Neural crest cell (in vitro differentiated cells): ENCODE measurements at places on chromosomes 4 and X. TPM values are rescaled to one million over a fixed set of nuclear protein-coding genes. Genes with fewer than 3 reads are reported as not detected.

DNA sequence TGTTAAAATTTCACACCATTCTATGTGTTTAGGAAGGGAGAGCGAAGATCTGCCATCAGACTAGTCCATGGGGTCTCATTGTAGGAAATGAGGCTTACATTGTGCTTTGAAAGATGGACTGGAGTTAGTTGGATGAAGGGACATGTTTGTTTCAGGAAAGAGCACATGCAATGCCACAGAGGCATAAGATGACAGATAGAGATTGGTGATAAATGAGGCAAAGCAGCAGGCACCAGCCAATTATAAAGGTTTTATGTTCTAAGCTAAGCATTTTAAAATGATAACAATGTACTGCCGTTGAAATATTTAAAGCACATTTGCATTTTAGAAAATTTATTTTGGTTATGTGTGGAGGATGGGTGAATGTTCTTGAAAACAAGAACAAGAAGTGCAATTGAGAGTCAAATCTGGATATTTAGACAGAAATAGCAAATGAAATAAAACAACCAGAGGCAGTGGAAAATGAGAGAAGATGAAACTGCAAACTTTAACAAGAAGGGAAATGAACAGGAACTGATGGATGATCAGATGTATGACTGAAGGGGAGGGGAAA lies 957.2 kb downstream of the FSTL5 start:
- no peaks in the 10 kb centered on the region for H3K36me3 ChIP-seq
- no peak for DNase-seq
- H3K4me3 ChIP-seq, result no peak overlapping the region
- no peak overlapping the region for H3K27ac ChIP-seq
- H3K27me3 ChIP-seq, result no peaks in the 10 kb centered on the region

The CFI gene
- total RNA-seq, result not detected in 2 replicates

- H3K27ac ChIP-seq, result peak overlapping the region; percentile 91
- peaks cover 23% of the 10 kb centered on the region for H3K4me1 ChIP-seq
- H3K4me3 ChIP-seq, result peak overlapping the region; percentile 47
- H3K27me3 ChIP-seq, result no peaks in the 10 kb centered on the region
- no peak for DNase-seq
- H3K36me3 ChIP-seq, result peaks cover 8% of the 10 kb centered on the region
These were observed 276.3 kb upstream of the TACR3 start for GRCh38 chr4:103996064-103996463.

The BEX5 gene
- 3.1 and 3.8 TPM in 2 replicates for total RNA-seq

DNA sequence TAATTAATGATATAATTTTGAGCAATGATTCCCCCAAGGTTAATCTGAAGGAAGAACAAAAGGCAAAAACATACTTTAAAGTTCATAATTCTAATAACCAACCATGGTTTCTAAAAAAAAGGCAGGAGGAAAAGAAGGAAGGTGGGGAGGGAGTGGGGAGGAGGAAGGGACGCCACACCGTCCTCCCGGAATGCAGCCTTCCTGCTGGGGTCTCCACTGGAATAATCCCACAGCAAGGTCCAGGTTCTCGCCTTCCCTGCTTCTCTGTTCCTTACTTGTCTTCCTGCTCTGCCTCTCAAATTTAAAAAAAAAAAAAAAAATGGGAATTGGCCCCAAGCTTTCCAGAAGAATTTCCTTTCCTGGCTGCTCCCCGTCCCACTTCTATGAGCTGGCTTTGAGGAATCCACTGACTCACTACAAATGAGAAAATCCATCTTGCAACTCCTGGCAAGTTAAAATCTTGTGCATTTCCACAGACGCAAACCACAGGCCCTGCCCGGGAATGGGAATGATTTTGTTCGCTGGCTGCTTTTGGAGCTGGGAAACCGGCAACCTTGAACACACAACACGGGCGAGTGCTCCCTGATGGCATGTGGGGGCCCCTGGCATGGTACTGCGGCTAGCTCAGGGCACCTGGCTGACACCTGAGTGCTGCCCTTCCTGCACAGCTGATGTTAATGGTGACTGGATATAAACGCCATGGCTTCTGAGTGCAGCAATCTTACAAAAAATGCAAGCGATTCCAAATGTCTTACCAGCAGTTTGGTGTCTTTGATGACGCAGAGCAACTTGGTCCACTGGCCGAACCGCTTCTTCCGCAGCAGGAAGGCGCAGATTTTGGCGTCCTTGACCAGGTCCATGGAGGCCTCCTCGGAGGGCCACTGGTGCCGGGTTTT lies 97.0 kb downstream of the AFAP1 start:
- no peak for DNase-seq
- peaks cover 26% of the 10 kb centered on the region for H3K4me1 ChIP-seq
- H3K4me3 ChIP-seq, result no peak overlapping the region
- peaks cover 11% of the 10 kb centered on the region for H3K36me3 ChIP-seq
- no peak overlapping the region for H3K27ac ChIP-seq

The FAM200B gene
- 33.6 and 39.5 TPM in 2 replicates for total RNA-seq

- DNase-seq, result no peak
- no peaks in the 10 kb centered on the region for H3K4me1 ChIP-seq
- H3K36me3 ChIP-seq, result peaks cover 14% of the 10 kb centered on the region
- no peak overlapping the region for H3K27ac ChIP-seq
These were observed 47.1 kb downstream of the MTHFD2L start for GRCh38 chr4:74205046-74205445.

The GJB1 gene
- 12.3 and 12.4 TPM in 2 replicates for total RNA-seq

- peaks cover 5% of the 10 kb centered on the region for H3K4me1 ChIP-seq
- no peak for DNase-seq
- no peak overlapping the region for H3K27ac ChIP-seq
- peaks cover 22% of the 10 kb centered on the region for H3K36me3 ChIP-seq
- no peaks in the 10 kb centered on the region for H3K27me3 ChIP-seq
- H3K4me3 ChIP-seq, result no peak overlapping the region
These were observed 31.2 kb downstream of the LETM1 start for GRCh38 chr4:1824746-1825145.

GRCh38 chrX:151082077-151082948 lies 94.1 kb upstream of the GPR50 start:
- peaks cover 12% of the 10 kb centered on the region for H3K27me3 ChIP-seq
- no peak overlapping the region for H3K4me3 ChIP-seq
- H3K4me1 ChIP-seq, result peaks cover 4% of the 10 kb centered on the region
- H3K27ac ChIP-seq, result no peak overlapping the region
- peaks cover 2% of the 10 kb centered on the region for H3K36me3 ChIP-seq

The ZNF718 gene
- total RNA-seq, result 14.4 and 15.9 TPM in 2 replicates

The FRAS1 gene
- 8.4 and 9.3 TPM in 2 replicates for total RNA-seq

DNA sequence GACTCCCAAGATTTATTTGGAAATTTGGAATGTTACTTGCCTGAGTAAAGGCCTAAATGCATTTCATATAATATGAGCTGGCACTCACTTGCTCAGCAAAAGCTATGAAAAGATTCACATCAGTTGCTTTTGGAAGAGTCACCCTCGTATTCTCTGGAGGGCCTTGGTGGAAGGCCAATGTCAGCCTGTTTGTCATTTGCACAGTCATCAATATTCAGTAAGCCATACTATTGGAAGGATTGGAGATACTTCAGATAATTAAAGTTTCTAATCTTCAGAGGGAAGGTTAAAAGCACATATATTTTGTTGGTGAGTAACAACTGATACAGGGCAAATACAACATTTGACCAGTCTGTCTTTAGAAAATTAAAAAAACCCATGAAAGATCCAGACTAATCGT lies 36.6 kb downstream of the VCX3A start:
- no peak overlapping the region for H3K4me3 ChIP-seq
- no peak for DNase-seq
- no peaks in the 10 kb centered on the region for H3K36me3 ChIP-seq
- no peaks in the 10 kb centered on the region for H3K4me1 ChIP-seq

The MSMO1 gene
- 139 and 147 TPM in 2 replicates for total RNA-seq

The GPM6B gene
- total RNA-seq, result 119 and 129 TPM in 2 replicates

The PCDH18 gene
- total RNA-seq, result 65.7 and 67.4 TPM in 2 replicates

- no peaks in the 10 kb centered on the region for H3K27me3 ChIP-seq
- no peak overlapping the region for H3K4me3 ChIP-seq
- no peak overlapping the region for H3K27ac ChIP-seq
- DNase-seq, result no peak
These were observed 14.6 kb downstream of the APBB2 start for GRCh38 chr4:41199788-41200187.

- H3K27ac ChIP-seq, result no peak overlapping the region
- no peak overlapping the region for H3K4me3 ChIP-seq
- no peaks in the 10 kb centered on the region for H3K4me1 ChIP-seq
- peaks cover 12% of the 10 kb centered on the region for H3K36me3 ChIP-seq
- DNase-seq, result no peak
- H3K27me3 ChIP-seq, result no peaks in the 10 kb centered on the region
These were observed 31.9 kb downstream of the CASP6 start for GRCh38 chr4:109671350-109671749.

The WDR17 gene
- 8.7 and 10.5 TPM in 2 replicates for total RNA-seq

DNA sequence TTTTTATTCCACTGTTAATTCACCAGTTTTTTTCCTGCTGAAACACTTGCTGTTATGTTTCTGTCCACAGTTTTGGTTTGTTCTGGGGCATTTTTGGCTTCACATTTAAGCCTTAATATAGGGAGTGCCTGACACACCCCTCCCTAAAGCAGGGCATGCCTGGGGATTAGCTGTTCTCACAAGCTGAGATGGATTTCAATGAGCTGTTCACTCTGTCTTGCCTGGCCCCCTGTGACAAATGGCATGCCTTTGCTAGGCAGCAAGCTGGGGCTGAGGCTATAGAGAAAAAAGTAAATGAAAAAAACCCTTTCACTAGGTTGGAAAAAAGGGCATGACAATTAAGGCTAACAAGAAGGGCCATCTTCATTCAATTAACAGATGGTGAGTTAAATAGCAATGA lies 22.4 kb downstream of the LPAR4 start:
- DNase-seq, result no peak
- H3K4me1 ChIP-seq, result peaks cover 24% of the 10 kb centered on the region
- peaks cover 4% of the 10 kb centered on the region for H3K36me3 ChIP-seq
- H3K27me3 ChIP-seq, result no peaks in the 10 kb centered on the region
- H3K4me3 ChIP-seq, result no peak overlapping the region

DNA sequence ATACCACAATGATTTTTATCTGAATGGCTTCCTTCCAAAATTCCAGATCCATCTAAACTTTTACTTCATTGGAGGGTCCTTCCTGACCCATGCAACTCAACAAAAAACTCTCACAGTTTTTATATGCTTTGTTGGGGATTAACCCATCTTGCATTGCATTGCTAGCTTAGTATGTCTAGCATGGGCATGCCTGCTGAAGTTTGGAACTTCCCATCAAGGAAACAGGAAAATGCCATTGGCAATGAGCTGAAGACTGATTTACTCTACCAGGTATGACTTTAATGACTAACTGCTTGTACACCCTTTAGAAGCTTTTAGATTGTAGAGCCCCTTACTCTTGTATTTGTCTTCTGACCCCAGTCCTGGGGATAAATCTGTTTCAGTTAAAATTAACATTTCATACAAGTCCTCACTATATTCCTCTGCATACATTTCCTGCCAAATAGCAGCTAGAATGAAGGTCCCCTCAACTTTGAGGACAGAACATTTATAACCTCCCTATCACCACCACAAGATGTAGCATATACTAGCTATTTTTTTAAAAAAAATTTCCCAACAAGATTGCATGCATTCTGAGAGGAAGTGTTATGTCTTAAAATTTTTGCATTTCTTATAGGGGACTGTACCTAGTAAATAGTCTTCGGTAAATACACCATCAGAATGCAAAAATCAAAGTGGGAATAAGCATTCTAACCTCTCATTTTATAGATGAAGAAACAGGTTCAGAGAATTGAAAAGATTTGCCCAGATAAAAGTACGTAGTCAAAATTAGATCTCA lies 52.5 kb upstream of the ATXN3L start:
- no peak overlapping the region for H3K27ac ChIP-seq
- no peak for DNase-seq
- no peaks in the 10 kb centered on the region for H3K27me3 ChIP-seq
- H3K36me3 ChIP-seq, result peaks cover 3% of the 10 kb centered on the region

DNA sequence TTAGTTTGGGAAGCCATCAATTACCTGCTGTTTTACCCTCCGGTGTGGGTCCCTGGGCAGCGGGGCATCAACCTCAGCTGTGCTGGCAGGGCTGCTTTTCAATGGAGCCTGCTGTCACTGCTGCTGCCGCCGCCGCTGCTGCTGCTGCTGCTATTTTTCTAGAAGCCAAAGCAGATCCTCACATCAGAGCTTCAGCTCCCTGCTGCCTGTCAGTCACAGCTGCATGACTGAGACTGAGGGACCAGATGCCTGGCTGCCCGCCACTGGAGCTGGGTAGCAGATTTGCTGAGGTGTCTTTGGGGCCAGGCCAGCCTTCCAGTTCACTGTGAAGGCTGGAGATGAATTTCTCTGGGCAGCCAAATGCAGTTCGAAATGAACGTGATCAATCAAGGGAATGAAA lies 200.3 kb upstream of the NHS start:
- no peaks in the 10 kb centered on the region for H3K27me3 ChIP-seq
- no peak overlapping the region for H3K4me3 ChIP-seq
- H3K27ac ChIP-seq, result no peak overlapping the region
- no peaks in the 10 kb centered on the region for H3K36me3 ChIP-seq

- H3K27ac ChIP-seq, result peak within 1 kb of the TSS; percentile 57
- H3K36me3 ChIP-seq, result no peaks in the 10 kb centered on the region
- no peak within 1 kb of the TSS for H3K4me3 ChIP-seq
- DNase-seq, result no peak
These were observed at the start of gene RIPPLY1 for GRCh38 chrX:106903291-106903824. Gene RIPPLY1 (minus strand): TSS chrX:106903341. CDS start chrX:106903287, 54 bp downstream.

DNA sequence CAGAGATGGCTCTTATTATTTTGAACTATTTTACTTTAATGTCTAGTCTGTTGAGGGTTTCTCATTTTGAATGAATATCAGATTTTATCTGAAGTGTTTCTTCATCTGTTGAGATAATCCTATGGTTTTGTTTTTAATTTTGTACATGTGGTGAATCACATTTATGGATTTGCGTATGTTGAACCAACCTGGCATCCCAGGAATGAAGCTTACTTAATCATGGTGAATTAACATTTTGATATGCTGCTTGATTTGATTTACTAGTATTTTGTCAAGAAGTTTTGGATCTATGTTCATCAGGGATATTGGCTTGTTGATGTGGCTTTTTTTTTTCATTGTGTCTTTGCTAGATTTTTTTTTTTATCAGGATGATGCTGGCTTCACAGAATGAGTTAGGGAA lies 2390.9 kb downstream of the PCDH7 start:
- H3K4me3 ChIP-seq, result no peak overlapping the region
- H3K4me1 ChIP-seq, result no peaks in the 10 kb centered on the region
- H3K27ac ChIP-seq, result no peak overlapping the region
- DNase-seq, result no peak
- H3K36me3 ChIP-seq, result no peaks in the 10 kb centered on the region
- H3K27me3 ChIP-seq, result no peaks in the 10 kb centered on the region

DNA sequence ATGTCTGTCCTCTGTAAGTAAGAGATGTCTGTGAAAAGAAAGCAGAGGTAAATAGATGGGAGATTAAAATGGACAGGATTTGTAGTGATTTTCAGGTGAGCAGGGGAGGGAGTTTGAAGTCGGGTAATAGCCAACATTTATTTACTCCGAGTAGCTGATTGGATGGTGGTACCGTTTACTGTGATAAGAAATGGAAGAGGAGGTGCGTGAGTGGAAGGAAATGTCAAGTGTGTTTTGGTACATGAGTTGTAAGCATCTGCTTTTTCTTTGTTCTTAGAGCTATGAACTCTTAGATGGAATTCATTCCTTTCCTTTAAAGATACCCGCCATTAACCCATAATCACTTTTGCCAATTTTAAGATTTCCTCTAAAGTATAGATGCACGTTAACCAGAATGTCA lies 45.5 kb downstream of the SGMS2 start:
- no peaks in the 10 kb centered on the region for H3K4me1 ChIP-seq
- H3K27ac ChIP-seq, result no peak overlapping the region
- H3K4me3 ChIP-seq, result no peak overlapping the region
- H3K27me3 ChIP-seq, result no peaks in the 10 kb centered on the region
- DNase-seq, result no peak
- H3K36me3 ChIP-seq, result no peaks in the 10 kb centered on the region

The C4orf54 gene
- 0.05 TPM in 2 replicates for total RNA-seq

The PNMA5 gene
- not detected in 2 replicates for total RNA-seq
